HL-60 (cell line): ENCODE measurements at places on chromosomes 2 and 18.

DNA sequence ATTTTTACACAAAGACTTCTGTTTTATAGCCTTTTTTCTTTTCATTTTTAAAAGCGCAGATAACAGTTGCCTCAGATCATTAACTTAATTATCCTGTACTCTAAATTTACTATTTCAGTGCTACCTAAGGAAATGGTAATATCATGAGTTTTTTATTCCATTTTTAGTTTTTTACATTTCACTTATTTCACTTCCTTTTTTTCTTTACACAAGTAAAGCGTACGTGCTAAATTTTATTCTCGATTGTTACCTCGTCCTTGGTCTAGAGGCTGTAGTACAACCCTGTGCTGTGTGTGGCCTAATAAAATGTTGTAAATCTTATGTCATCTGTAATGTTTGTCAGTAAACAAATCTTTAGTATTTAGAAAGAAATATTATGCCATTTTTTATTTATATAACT is 49.2 kb downstream of the CRIM1 start:
- DNase-seq: no peak

DNA sequence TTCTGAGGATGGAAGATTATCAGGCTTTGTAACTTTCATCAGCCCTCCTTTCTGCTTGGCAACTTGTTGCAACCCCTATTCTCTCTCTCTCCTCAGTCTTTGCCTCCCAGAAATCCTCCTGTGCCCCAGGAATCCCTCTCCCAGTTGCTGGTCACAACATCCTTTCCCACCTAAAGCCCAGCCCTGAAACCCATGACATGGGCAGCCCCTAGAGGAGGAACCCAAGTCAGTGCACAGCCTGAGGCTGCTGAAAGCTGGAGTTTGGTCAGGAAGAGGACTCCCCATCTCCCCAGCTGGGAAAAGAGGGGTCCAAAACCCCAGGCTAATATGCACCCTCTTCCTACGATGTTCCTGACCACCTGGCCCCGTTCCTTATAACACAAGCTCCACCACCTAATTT is 29.5 kb downstream of the PKDCC start:
- no peak for DNase-seq

DNA sequence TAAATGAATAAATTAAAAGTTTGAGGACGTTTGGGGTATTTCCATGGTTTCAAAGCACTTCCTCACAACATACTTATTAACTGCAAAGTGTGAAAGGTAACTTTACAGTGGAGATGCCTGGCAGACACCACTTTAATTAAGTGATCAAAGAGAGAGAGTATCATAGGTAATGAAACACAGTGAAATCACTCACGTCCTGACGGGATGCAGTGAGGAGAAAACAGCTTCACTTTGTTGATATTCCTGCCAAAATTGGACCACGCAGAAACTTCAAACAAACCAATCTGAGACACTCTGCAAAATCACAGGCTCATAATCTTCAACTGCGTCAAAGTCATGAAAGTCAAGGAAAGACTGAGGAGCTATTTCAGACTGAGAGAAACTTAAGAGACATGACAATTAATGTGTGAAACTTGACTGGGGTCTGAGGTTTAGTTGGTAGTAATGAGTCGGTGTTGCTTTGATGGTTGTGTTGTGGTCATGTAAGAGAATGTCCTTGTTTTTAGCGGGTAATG is 66.0 kb upstream of the ITGB6 start:
- DNase-seq: no peak

DNA sequence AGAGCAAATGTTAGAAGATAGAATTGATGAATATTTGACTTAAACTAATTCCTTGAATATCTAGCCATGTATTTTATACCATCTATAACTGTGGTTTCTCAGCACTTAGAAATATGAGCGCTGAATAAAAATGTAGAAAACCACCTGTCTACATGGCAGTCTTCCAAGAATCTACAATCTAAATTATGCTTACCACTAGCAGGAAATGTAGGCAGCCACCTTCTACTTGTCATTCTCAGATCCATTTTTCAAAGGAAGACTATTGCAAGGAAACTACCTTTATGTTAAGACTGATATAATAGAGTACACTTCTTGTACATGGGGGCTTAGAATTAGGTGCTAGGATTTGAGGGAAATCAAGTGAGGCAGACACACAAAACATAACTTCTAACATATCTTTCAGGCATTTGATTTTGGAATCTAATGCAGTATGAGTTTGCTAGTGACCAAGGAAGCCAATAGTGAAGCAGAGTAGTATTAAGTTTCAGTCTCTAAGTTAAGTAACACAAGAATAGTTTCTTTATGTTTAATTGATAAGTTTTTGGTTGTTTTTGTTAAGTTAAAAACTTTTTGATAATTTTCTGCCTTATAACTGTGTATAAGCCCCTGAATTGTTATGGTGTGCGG is 175.9 kb upstream of the ITGA4 start:
- no peak for DNase-seq

DNA sequence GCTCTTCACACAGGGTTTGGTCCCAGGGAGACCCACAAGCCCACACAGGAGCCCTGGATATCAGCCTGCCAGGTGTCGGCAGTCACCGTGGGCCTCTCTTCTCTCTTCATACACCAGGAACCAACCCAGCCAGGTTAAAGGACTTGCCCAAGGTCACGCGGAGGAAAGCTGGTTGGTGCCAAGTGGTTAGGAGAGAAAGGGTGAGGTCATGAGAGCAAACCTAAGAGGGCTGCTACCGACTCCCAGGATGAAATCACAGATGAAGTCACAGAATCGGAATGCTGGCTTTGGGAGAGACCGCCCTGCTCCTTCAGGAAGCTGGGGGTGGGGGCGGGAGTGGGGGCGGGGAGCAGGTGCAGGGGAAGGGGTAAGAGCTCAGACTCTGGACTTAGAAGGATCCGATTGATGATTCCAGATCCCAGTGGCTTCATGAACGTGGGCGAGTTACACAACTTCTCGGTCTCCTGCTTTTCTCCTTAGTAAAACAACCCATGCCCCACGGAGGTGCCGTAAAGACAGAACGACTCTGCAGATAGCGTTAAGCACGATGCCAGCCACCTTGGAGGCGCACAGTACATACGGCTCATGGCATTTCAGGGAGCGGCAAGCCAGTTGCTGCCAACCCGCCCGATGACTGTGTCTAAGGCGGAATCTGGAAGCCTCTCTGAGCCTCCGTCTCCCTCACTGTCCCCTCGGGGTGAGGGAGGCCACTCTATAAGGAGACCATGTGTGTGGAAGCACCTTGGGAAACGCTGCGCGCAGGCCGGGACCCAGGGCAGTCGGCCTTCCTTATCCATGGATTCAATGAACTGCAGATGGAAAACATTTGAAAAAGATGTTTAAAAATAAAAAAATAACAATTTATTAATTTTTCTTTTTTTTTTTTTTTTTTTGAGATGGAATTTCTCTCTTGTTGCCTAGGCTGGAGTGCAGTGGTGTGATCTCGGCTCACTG is 23.0 kb upstream of the TAF1B start:
- DNase-seq: no peak

DNA sequence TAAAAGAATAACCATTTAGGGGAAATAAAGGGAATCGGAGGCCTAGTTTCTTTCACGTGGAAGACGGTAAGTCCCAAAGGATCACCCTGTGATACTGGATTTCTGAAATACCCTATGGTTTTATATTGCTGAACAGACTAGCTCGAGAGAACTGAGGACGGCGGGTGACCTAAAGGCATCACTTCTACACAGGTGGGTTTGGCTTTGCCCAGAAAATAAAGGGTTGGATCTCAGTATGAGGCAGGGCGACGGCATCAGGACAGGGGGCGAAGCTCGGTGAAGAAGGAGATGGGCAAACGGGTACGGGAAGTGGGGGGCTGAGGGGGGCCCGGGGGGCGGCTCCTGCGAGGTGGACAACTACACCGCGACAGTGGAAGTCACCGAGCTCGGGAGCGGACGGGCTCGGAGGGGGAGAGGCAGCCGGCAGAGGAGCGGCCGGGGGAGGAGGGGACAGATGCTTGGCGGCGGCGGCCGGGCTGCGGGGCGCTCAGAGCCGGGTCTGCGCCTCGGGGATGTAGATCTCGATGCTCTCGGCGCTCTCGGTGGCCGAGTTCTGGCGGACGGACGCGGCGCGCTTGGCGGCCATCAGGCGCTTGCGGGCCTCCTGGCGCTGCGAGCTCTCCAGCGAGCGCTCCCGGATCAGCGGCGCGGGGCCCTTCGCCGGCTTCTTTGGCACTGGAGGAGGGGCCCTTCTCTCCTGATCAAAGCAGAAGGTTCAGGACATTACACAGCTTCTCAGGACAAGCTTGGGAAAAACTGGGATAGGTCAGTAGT is 48.9 kb downstream of the TGIF1 start:
- DNase-seq: no peak

GRCh38 chr2:224793946-224794345 is 77.8 kb upstream of the CCDC195 start:
- no peak for DNase-seq

- DNase-seq: no peak
These were observed 85.1 kb upstream of the TTC39C start for GRCh38 chr18:23929362-23929930.

GRCh38 chr2:160005908-160006307 is 56.5 kb downstream of the PLA2R1 start:
- DNase-seq: no peak

DNA sequence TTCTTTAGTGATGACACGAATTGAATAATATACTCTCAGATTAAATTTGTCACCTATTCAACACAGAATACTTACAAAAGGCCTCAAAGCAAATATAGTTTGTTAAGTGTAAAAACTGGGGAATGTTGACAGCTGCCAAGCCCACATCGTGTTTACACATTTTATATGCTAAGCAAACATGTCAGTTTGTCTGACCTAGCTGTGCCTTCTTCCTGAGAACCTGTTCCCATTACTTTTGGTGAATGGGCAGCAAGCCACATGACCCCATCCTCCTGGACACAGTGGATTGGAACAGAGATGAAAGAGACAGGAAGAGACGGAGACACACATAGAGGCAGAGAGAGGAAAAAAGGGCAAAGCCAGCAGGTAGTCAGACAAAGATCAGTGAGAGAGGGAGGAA is 22.9 kb upstream of the CUL3 start:
- DNase-seq: no peak

- DNase-seq: no peak
These were observed 127.4 kb downstream of the CHST9 start for GRCh38 chr18:27057519-27058234.

GRCh38 chr2:6926071-6926732 is 9.0 kb downstream of the RNF144A start:
- DNase-seq: no peak

- peak; percentile 18 for DNase-seq
These were observed at the start of gene SLC40A1 for GRCh38 chr2:189580658-189581353. Gene SLC40A1 (minus strand): TSS chr2:189580786. CDS start chr2:189580460, 326 bp downstream.

DNA sequence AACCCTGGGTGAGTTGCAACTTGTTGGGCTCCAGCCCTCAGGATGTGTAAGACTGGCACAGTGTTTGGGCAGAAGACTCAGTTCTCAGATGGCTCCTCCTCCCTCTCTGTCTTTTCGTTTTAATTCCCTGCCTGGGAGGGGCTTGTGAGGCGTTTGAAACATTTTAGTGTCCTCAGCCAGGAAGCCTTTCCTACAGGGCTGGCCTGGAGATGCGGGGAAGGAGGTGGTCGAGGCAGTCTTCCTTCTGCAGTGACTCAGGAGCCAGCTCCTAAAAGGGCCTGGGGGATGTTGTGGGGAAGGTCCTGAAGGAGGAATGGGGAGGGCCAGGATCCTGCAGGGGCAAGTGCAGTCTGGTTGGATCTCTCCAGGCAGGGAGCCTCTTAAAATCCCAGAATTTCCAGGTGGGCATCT is 22.1 kb upstream of the IGFBP5 start:
- DNase-seq: no peak

- no peak for DNase-seq
These were observed 148.3 kb downstream of the PLEKHA3 start for GRCh38 chr2:178628605-178629004.

GRCh38 chr2:38013158-38013752 is 62.7 kb downstream of the CYP1B1 start:
- no peak for DNase-seq

GRCh38 chr2:20299113-20299512 is 51.5 kb downstream of the PUM2 start:
- DNase-seq: no peak

DNA sequence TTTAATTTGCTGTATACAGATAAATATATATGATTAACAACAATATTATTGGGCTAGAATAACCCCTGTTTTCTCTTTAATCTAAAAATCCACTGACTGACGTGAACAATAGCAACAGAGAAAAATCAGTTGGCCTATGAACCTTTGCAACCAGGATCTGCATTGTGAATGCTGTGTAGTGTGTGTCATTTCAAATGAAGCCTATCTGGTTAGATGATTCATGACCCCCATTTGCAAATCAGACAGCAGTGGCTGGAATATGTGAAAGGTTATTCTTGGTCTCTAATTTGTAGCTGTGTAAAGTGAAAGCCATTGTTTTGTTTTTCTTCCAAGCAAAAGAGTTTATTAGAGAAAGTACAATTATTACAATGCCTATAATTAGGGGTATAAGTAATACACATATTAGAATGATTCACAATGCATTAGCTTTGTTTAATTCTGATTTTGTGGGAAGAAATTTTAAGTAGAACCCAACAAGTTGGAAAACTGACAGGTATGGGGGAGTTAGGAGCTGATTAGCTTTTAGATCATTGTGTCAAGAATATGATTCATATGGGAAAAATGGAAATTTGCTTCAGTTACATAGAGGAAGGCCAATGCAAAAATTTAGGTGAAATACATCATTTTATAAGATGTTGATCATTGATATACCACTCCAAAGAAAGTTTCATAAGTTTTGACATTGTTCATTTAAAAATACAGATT is 1362.2 kb upstream of the TMEFF2 start:
- DNase-seq: no peak

GRCh38 chr2:200733713-200734198 is 78.0 kb upstream of the BZW1 start:
- DNase-seq: no peak

DNA sequence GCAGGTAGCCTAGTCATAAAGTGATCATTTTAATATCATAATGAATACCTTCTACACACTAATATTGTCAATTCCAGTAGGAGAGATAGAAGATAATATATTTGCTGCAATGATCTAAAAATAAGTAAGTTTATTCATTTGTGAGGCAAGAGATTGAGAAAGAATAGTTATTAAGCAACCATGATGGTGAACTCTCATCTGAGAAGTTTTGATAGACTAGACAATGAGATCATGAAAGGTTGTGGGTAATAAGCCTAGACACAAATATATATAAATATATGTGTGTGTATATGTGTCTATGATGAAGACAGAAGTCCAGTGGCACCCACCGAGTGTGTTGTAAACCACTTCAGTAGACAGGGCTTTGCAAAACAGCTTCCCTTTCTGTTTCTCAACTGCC is 181.0 kb upstream of the CHST9 start:
- DNase-seq: no peak

GRCh38 chr18:53241161-53241560 is 901.2 kb downstream of the DCC start:
- no peak for DNase-seq
